ENCODE measurements at places on chromosomes 4 and X.

DNA sequence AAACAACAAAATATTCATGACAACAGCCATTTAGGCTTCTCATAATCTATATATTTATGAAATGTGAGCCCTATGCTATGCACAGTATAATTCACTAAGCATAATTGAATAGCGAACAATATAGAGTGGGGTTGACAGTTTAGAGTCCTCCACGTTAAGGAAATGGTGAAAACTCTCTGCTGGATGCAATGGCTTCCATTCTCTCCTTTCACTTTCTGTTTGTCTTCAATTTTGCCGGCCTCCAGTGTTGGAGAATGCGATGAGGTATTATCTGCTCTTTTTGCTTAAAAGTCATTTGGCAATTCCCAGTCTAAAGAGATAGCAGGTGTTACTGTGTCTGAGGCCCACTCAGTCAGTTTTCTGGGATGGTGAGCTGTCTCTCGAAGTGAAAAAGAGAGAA, 52.1 kb downstream of the NPY5R start:
- no peak for DNase-seq

- no peak for DNase-seq
These were observed 199.1 kb upstream of the NPY2R start for GRCh38 chr4:155009288-155009687.

- DNase-seq, result no peak
These were observed 33.0 kb upstream of the KIAA0232 start for GRCh38 chr4:6749340-6750171.

DNA sequence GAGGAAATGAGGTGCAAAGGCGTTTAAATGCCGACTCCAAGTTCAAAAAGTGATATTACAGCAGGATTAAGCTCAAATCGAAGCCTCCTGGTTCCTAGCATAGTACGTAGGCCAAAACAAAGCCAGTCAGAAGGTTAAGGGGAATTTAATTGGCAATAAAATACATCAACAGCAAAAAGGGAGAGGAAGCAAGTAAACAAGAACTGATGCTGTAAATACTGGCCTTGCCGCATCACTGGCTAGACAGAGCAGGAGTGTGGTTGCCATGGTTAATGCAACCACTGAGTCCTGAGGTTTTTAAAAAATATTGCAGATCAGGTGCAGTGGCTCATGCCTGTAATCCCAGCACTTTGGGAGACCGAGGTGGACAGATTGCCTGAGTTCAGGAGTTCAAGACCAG, 63.2 kb upstream of the FBXW7 start:
- no peak for DNase-seq

- DNase-seq, result no peak
These were observed 63.6 kb downstream of the REPS2 start for GRCh38 chrX:17009856-17010625.

- DNase-seq, result no peak
These were observed 249.1 kb upstream of the BMP3 start for GRCh38 chr4:80781431-80781830.

DNA sequence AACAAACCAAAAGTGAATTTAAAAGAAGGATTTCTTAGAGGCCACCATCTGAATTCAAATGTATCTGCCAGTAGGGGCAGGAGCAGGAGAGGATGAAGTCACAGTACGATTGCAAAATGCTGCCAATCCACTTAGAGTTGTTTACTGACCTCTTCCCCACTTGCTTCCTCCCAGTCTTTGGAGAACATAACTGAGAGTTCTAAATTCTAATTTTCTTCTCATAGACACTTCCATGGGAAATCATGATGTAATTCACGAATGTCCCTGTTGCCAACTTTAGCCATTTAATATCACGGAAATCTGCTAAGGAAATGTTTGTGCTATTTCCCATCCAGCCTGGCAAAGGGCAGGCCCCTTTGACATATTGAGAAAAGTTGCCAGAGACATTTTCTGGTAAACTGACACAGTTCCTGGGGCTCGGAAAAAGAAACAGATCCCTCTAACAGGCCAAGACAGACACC, 33.6 kb upstream of the NOCT start:
- no peak for DNase-seq

DNA sequence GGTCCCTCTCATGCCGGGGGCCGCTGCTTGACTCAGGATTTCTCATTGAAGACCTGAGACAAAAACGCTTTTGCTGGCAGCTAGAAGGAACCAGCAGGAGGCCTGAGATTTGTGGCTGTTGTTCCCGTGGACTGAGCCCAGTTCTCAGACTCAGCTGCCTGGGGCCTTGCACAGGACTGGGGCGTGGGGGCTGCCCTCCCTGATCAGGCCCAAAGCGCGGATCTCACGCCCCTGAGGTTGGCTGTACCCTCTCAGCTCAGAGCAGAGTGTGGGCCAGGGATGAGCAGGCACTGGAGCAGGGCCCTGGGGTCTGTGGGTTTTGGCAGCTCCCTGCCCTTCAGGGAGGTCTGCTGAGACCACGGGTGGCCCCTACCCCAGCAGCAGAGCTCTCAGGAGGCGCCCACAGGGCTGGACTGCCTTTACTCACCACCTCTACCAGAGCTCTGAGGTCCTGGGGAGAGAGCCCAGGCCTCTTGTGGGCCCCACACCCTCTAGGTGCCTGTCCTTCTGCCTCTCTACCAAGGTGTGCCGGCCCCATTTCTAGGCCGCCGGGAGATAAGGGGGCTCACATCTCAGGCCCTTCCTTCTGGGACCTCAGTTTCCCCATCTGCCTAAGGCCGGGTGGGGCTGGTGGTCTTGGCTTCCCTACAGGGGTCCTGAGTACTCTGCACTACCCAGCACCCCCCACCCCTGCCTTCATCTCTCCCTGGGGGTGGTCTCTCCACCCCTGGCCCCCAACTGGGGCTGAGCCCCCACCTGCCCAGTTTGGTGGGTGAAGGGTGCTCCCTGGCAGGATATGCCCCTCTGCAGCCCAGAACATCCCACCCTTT, 5.6 kb downstream of the MSANTD1 start:
- no peak for DNase-seq

DNA sequence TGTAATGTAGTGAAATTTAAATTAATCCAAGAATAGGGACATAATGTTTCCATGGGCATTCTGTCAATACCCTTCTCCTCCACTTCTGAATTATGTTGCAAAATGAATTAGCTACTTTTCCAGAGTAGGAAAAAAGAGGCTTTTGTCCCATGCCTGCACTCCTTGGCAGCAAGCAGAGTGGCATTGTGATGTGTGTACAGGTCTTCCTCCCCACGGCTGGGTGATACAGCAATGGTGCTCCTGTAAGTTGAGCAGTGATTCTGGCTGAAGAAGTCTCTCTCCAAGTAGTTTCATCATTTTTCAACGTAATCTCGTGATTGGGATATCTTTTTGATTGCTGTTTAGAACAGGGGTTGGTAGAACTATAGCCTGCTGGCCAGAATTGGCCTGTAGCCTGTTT, 59.9 kb downstream of the KIT start:
- DNase-seq, result no peak

DNA sequence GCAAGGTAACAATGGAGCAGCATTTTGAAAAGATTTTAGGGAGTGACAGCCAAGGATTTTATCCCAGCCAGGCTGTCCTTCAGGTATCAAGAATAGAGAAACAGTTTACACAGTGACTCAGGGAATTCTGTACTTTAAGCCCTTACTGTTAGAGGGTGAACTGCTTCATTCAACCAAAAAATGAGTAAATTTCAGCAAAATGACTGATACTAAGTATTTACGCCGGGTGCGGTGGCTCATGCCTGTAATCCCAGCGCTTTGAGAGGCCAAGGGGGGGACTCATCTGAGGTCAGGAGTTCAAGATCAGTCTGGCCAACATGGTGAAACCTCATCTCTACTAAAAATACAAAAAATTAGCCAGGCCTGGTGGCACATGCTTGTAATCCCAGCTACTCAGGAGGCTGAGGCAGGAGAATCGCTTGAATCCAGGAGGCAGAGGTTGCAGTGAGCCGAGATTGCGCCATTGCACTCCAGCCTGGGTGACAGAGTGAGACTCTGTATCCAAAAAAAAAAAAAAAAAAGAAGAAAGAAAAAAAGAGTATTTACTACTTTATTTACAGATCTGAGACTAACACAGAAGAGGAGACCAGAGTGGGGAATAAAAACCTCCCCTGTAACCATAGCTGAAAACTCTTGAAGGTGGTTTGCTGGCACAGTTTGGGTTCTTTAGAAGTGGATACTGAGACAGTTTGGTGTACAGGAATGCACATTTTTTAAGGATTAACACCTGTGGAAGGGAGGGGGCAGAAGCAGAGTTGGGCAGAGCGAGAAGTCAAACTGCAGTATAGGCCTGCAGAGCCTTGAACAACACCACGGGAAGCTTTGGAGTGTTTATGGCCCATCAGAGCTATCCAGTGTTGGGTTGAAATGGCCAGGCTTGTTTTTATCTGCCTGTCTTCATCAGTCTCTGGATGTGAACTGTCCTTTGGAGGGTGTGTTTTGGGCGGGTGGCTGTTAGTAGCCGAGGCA, 40.5 kb downstream of the TMEM131L start:
- no peak for DNase-seq

GRCh38 chrX:47610511-47610910, 9.1 kb downstream of the SYN1 start:
- no peak for DNase-seq

GRCh38 chrX:110419512-110419911, 60.9 kb downstream of the RTL9 start:
- no peak for DNase-seq

DNA sequence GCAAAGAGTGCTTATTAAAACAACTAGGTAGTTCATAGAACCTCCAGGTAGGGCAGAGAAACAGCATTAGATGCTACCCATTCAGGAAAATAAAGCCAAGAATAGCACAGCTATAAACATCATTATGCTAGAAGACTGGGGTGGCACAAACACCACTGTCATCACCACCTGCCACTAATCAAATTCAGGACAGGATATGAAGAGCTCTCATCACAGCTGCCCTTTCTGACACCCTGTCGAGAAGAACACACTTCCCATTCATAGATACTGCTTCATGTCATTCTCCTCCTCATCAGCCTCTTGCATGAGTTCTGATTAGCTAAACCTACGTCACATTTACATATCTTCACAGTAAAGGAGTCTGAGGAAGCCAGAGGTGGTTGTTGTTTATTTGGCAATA, 692.3 kb upstream of the HS3ST1 start:
- no peak for DNase-seq

DNA sequence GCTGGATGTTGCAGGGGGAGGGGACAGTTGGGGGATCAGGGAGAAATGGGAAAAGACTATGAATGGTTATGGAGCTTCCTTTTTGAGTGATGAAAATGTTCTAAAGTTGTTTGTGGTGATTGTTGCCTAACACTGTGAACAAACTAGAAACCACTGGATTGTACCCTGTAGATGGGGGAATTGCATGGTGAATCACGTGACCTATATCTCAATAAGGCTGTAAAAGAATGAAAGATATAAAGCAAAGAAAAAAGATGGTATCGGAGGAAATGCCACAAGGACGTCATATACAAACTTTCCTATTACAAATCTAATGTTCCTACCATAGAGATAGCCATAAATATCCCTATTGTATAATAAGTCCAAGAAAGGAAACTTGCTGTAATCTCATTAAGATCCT, 20.6 kb upstream of the CT55 start:
- DNase-seq, result no peak

GRCh38 chr4:152494020-152494419, 41.9 kb downstream of the FBXW7 start:
- no peak for DNase-seq

DNA sequence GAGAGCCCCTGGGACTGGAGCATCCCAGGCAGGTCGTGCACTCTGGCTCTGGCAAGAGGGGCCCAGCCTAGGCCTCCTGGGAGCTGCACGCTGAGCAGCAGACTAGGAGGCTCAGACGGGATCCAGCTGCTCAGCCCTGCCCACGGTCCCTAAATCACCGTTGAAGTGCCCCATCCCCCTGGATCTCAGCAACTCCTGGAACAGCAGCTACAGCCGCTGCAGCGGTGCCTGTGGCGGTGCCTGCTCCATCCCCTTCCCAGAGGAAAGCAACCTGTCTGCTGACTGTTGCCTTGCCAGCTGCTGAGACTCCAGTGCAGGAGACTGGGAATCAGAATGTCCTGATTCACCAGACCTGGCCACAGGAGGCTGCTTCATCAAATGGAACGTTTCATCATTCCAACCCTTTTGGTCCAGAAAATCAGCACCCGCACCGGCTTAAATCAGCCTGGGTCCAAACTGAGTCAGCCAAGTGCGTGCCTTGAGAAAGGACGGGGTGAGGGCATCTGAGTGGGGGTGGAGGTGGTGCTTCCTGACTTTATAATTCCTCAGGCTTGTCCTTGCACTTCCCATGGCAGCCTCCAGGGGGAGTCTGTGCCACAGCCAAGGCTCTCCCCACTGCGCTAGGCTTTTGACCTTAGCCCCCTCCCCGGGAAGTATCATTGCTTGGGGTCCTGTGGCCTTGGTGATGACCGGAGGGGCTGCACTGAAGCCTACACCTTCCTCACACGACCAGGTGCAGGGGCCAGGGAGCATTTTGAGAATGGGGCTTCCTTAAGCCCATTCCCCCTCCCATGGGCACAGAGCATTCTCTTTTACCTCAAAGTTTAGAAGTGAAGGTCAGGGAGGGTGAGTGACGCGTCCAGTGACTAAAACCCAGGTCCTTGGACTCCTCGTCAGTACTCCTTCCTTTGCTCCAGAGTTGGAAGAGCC, 6.5 kb downstream of the ZNF185 start:
- DNase-seq, result no peak

DNA sequence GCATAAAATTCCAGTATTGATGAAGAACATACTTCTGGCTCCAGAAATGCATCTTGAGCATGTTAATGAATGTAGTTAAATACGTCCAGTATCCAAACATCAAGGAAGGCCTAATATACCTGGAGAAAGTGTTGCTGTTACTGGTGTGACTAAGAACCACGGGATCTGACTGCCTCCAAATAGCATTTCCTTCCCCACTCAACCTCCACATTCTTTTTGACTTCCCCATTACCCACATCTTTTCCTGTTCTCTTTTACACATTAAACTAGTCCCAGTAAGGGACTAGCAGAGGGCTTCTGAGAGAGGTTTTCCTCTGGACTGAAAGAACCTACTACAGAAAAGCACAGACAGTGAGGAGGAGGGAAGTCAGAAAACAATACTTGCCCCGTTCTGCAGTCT, 482.8 kb upstream of the HTR2C start:
- no peak for DNase-seq

DNA sequence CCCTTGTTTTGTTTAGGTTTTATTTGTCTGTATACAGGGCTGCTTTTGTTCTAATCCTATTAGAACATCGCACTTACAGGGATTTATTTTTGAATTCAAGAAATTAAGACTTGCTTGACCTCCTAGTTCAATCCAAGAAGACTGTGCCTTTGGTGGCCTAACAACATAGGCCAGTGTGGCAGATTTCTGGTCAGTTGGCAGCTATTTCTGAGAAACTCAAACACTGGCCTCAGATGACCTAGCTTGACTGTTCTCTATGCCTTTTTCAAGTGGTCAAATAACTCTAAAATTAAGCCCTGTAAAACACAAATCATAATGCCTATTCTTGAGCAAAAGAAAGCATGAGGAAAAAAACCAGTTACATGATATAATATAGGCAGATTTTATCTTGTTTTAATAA, 89.3 kb upstream of the GPR34 start:
- no peak for DNase-seq
